CD4-positive, alpha-beta T cell treated with Interleukin-15 for 4 hours (primary cell): ENCODE measurements at places on chromosomes 3 and 15.

GRCh38 chr3:101954936-101955335, 105.6 kb downstream of the NFKBIZ start:
- no peak for DNase-seq

DNA sequence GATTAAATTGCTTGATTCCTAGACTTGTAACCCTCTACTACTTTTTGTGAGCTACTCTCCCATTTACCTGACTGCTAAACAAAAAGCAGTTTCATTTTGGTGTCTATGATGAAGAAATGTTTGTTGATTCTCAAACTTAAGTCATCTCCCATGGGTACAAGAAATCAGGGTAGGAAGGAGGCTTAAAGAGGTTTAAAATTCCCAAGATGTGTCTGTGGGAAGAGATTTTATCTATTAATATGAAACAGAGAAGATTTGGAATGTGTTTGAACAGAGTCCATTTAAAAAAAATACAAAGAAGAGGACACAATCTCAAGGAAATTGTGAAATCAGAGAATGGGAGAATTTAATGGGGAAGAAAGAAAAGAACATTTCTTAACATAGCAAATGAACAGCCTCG, 14.8 kb downstream of the P3H2 start:
- no peak for DNase-seq

DNA sequence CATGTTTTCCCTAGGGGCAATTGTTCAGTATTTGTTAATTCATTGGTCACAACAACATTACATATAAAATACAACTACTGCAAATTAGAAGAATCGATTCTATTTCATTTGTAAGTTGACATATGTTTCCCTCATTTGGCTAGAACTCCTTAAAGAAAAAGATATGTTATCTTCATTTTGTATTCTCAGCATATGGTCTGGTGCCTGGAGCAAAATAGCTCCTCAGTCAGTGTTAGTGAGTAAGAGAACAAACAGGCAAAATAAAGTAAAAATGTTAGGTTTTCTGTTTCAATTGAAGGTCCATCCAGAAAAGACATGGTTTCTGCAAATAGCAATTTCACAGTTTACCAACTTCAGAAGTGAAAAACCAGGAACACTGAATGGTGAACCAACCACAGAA, 1343.1 kb downstream of the ROBO1 start:
- DNase-seq = no peak

DNA sequence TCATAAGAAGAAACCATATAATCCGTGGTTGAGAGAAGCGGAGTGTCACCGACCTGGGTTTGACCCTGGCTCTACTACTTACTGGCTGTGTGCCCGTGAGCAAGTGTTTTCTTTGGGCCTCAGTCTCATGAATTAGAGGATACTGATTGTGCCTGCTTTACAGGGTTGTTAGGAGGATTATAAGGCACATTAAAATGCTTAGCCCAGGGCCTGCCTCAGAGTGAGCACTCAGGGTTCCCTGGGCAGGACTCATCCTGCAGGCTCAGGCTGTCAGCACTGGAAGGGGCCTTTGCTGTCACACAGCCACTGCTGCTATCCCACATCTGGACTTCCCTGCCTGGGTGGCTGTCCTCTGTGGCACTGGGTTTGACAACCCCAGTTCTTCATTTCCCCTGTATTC, 4.7 kb downstream of the PLA2G4F start:
- DNase-seq = no peak

DNA sequence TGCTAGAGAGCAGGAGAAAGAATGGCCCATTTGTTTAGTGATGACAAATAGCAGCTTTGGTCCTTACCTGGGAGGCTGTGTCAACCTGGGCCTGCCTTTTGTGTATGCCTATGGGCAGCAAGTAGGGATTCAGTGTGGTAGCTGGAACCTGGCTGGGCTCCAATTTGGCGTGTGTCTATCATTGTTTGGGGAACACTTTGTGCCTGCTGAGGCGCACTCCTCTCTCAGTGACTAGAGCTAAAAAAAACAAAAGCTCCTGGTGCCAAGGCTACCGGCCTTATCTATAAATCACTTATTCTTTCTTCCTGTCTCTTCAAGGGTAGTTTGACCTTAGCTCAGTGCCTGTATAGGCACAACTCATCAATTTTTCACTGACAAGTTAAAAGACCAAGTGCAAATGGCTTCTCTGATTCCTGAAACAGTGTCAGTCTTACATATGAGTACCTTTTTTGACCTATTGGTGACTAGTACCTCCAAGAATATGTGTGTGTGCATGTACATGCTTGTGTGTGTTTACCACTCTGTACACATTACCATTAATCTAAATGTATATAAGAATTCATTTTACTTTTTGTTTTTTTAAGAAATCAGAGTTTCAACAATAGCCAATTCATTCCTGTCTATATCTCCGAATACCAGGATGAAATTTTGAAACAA, 54.6 kb downstream of the GMNC start:
- DNase-seq = no peak

GRCh38 chr3:102192575-102192974, 242.2 kb upstream of the ZPLD1 start:
- DNase-seq = no peak

DNA sequence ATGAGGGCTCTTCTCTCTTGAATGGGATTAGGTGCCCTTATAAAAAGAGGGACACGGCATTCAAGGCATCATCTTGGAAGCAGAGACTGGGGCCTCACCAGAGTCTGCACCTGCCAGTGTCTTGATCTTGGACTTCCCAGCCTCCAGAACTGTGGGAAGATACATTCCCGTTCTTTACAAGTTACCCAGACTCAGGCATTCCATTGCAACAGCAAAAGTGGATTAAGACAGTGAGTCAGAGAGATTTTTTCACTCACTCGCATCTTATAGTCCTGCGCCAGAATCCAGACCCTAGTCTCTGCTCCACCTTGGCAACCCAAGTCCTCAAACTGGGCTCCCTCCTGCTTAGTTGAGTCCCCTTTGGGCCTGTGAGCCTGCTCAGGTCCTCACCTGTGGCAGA, 2.7 kb downstream of the LCTL start:
- DNase-seq = no peak

DNA sequence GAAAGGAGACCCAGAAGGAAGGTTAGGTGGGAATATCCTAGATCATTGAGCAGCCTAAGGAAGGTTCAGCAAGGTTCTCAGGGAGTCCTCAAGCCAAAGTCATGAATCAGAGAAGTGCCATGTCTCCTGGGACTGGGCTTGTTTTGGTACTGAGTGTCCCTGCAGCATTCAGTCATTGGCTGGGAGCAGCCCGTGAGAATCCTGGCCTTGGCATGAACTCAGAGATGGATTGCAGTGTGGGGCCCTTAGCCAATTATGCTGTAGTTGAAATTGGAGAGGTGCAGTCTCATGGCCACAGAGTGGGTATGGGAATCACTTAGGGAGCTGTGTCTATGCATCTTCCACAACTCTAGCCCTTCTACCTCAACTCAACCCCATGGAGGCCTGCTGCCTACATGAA, 17.0 kb upstream of the PPM1L start:
- DNase-seq = no peak

DNA sequence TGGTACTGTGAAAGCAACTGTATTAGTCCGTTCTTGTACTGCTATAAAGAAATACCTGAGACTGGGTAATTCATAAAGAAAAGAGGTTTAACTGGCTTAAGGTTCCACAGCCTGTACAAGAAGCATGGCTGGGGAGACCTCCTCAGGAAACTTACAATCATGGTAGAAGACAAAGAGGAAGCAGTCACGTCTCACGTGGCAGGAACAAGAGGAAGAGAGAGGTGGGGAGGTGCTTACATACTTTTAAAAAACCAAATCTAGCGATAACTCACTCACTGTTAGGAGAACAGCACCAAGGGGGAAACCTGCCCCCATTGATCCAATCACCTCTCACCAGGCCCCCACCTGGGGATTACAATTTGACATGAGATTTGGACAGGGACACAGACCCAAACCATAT, 48.9 kb downstream of the IQGAP1 start:
- no peak for DNase-seq

DNA sequence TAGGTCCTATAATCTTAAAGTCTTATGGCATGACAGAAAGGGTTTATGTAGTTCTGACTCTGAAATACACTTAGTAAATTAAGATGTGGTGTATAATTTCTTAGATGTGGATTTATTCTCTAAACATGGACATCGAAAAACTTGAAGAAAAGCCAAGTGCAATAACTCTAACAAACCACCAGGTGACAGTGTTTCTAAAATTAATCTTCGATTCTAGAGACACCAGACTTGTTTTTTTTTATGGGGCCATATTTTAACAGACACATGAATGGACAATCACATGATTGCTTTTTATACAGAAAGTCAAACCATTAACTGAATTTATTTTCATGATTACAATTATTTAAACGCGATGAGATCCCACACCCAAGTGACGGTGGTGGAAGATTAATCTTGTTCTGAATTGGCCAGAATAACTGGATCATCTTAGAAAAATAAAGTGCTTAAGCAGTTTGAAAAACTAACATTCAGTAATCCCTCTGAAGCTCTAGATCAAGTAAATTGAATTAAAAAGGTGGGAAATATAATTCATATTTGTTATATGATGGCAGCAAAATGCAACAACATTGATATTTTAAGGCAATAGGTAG, 305.1 kb downstream of the LSAMP start:
- DNase-seq = no peak

- no peak for DNase-seq
Measured at GRCh38 chr15:99139276-99139675, 34.4 kb downstream of the SYNM start.
